Activated T-cell treated with anti-CD3 and anti-CD28 coated beads, Interleukin-2, amount 50 U/mL, for 72 hours (primary cell): ENCODE measurements at places on chromosomes 6 and 20. TPM values are rescaled to one million over a fixed set of nuclear protein-coding genes. Genes with fewer than 3 reads are reported as not detected.

WFDC5 gene
- total RNA-seq: 1.4 TPM

- DNase-seq: no peak
These were observed 32.5 kb upstream of the DLGAP4 start for GRCh38 chr20:36273414-36274180.

- no peak for DNase-seq
These were observed 45.2 kb upstream of the NT5E start for GRCh38 chr6:85404564-85405174.

GRCh38 chr20:50915424-50915823 is 15.8 kb downstream of the ADNP start:
- DNase-seq: no peak

DNA sequence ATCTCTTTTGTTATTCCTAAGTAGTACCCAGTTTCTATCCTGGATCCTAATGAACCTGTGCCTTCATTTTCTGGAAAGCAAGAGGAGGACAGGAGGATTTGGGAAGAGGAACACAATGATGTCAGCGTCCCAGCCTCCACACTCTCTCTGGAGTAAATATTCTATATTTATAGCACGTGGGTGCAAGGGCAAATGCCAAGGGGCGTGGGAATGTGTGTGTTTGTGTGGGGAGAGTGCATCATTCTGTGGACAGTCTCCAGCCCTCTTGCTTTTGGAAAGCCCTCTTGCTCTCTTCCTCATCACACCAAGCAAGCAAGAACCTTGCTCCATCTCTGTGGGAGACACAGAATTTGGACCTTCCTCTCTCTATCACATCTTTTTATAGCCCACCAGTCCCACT is 103.2 kb upstream of the EMILIN3 start:
- DNase-seq: no peak

DNA sequence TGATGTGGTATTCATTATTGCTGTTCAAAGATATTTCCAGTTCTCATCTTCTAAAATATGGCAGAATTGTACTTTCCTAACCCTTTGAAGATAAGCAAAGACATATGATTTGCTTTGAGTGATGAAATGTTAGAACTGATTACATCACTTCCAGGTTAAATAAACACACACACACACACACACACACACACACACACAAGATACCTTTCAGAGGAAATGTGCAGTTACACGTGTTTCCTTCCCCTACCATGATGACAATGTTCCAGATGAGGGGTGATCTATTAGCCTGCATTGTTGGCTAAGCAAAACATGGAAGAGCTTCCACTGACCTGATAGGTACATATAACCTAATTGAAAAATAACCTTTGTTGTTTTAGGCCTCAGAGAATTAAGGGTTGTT is 11.7 kb upstream of the FRK start:
- DNase-seq: no peak
